Stimulated activated CD4-positive, alpha-beta T cell treated with anti-CD3 and anti-CD28 coated beads, Interleukin-4, amount 100 ng/mL, for 1 hour (primary cell): ENCODE measurements at places on chromosomes 12 and 14.

GRCh38 chr12:121330692-121331091, 21.5 kb downstream of the ANAPC5 start:
- no peak for DNase-seq

GRCh38 chr12:110775997-110776396, 33.3 kb upstream of the PPP1CC start:
- DNase-seq: no peak

- no peak for DNase-seq
Observed at GRCh38 chr14:65500075-65500474, 87.5 kb downstream of the FUT8 start.

DNA sequence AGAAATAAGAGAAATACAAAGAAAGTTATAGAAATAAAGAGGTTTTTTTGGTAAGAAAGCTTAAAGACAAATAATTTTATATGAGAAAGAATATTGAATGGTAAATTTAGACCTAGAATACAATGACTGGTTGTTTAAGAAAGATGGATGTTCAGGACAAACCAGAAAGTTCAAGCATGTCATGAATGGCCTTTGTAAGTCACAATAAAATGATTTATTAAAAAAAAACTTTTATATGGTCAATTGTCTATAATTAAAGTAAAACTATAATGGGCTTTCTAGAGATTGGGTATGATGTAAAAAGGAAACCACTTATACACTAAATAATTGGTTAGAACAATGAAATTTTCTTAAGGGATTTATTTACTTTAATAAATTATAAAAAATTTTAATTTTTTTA, 19.8 kb upstream of the CAPRIN2 start:
- DNase-seq: no peak

DNA sequence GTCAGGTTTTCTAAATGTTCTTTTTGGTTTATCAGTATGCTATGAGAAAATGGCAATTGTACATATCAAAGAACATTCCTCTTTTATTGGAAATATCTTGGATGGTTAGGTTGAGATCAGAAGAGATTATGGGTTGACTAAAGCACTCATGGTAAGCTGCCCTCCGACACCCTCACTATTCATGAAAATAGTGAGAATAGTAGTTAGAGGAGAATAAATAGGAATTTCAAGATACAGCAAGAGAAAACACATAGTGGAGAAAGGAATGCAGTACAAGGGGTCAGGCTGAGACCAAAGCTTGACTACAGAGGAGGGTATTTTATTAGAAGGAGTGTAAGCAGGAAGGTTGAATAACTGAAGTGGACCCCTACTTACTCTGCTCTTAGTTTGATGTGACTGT, 112.5 kb downstream of the PTPRQ start:
- no peak for DNase-seq

- no peak for DNase-seq
Observed at GRCh38 chr12:12221560-12221959, 45.3 kb downstream of the LRP6 start.

DNA sequence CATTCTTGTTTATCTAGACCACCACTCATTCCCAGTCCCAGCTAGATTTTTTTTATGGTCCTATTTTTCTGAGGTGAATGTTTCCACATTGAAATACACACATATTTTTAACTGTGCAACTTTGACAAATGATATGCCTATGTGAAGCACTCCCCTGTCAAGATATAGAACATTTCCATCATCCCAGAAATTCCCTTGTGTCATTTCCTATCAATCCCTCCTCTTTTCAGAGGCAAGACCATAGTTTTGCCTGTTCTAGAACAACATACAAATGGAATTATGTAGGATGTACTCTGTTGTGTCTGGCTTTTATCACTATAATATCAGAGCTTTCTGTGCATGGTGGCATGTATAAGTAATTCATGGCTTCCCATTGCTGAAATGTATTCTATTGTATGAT, 32.7 kb downstream of the TMEM19 start:
- no peak for DNase-seq

DNA sequence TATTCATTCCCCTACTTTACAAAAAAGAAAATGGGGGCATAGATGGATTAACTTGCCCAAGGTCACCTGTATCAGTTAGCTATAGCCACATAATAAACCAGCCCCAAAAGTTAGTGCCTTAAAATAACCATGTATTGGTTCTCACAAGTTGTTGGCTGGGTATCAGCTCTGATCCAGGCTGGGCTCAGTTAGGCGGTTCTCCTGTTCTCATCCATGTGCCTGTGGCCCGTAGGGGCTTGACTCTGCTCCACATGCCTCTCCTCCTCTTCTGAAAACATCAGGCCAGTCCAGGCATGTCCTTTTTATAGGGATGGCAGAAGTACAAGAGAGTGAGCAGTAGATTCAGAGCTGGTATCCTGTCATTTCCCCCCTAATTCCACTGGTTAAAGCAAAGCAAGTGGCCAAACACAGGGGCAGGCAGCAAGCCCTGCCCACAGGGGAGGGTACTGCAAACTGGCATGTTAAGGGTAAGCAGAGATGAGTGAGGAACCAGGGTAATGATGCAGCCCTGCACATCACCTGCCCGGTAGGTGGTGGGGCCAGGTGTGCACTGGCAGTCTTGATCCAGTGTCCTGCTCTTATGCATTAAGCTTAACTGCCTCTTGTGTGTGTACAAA, 47.9 kb upstream of the TUNAR start:
- no peak for DNase-seq

- no peak for DNase-seq
Observed at GRCh38 chr14:60220917-60221316, 28.1 kb upstream of the PPM1A start.

- DNase-seq: no peak
Observed at GRCh38 chr14:36520601-36521525, 831 bp upstream of the NKX2-1 start.
